Activated CD8-positive, alpha-beta memory T cell treated with anti-CD3 and anti-CD28 coated beads for 4 hours (primary cell): ENCODE measurements at places on chromosomes 12 and 14.

GRCh38 chr12:40615590-40615989, 76.6 kb upstream of the CNTN1 start:
- no peak for DNase-seq

GRCh38 chr12:118404876-118405521, 28.6 kb downstream of the SUDS3 start:
- DNase-seq = peak; percentile 13

GRCh38 chr12:57738661-57739237, at the start of gene AGAP2:
Gene AGAP2 (minus strand): TSS chr12:57738742. CDS start chr12:57738246, 496 bp downstream.
- DNase-seq = no peak

DNA sequence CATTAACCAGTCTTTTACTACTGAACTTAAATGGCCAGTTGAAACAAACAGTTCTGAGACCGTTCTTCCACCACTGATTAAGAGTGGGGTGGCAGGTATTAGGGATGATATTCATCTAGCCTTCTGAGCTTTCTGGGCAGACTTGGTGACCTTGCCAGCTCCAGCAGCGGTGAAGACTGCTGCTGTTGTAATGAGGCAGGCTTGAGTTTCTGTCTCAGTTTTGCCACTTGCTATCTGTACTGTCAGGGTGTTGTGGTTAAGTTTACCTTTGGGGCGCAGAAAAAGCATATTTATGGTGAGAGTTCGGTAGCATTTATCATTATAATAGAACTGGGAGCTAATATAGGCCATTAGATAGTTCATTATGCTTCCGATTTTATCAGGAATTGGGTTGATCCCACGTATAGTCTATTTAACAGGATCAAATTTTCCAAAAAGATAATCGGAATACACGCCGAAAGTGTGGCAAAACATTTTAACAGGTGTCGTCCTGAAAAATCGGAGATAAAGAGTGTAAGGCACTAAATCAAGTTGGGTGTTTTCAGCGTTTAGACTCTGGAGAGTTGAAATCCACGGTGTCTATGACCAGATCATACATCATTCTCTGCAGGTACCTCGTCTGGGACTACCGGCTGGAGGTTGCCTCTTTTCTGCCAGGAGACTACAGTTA, 688 bp upstream of the NECAP1 start:
- no peak for DNase-seq

DNA sequence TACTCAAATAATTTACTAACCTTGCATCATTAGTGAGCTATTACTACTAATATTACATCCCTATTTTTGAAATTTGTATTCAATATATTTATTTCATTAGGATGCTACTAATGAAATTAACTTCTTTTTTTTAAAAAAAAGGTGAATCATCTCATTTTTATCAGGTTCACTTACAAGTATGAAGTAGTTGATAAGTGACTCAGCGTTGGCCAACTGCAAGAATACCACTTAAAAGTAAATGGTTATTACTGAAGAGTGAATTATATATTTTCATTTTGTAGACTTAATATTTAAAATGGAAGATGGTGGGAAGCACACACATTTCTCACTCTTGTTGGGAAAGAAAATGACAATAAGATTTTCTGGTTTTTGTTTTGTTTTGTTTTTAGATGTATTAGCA, 19.6 kb downstream of the OR4N2 start:
- DNase-seq = no peak

GRCh38 chr12:114679452-114679875, 4.5 kb downstream of the TBX3 start:
- no peak for DNase-seq

DNA sequence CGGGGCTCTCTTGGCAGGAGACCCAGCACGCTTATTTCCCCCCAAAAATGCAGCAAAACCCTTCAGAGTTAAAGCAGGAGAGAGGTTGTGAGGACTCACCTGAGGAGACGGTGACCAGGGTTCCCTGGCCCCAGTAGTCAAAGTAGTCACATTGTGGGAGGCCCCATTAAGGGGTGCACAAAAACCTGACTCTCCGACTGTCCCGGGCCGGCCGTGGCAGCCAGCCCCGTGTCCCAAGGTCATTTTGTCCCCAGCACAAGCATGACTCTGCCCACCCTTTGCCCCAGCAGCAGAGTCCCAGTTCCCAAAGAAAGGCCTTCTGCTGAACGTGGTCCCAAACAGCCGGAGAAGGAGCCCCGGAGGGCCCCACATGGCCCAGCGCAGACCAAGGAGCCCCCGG, 337.7 kb downstream of the TMEM121 start:
- no peak for DNase-seq

GRCh38 chr14:101394374-101394773, 166.9 kb upstream of the DIO3 start:
- no peak for DNase-seq
